DMS153 (cell line): ENCODE measurements at places on chromosomes 7 and 10.

DNA sequence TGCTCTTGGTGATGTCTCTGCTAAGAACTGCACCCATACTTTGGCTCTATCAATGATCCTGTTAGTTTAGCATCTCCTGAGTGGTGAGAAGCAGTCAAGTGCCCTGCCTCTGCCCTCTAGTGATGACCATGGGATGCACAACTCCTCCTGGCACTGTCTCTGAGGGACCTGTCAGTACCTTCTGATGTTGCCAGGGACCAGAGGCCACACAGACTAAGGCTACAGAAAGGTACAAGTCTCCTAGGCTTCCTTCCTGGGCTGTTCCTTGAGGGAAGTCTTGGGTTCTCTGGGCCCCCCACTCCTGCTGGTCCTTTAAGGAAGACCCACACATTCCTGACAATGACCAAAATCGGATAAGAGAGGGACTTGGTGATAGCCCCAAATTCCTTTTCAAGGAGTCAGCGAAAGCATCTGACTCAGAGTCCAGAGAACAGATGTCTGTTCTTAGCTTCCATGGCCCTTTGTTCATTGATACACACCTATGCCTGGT is 15.3 kb downstream of the NKX2-3 start:
- DNase-seq: no peak

DNA sequence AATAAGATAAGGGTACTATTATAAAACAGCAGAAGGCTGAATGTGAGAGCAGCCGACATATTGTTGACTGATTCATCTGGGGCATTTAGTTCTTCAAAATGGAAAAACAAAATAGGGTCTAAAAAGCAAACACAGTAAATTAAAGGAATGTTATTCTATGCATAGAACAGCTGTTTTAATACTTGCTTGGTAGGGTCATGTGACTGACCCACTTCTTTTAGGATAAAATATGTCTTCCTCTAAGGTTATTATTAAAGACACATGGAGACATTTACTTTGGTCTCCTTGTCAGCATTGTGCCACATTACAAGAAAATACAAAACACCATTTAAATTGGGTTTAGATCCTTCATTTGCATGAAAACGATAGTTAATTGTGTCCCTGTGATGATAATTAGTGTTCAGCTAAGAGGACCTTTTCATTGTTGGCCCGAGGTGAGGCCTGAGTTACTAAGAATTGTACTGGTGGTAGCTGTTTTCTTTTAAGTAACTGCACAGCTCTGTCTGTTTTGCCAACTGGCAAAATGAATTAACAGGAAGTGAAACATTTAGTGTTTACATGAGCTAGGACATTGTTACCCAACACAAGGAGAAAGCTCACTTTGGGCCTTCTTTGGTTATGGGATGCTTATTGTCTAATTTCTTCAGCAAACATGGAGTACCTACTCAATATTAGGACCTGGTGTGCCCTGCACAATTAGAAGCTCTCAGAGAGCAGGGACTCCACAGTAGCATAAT is 764.4 kb downstream of the LRMDA start:
- DNase-seq: no peak

DNA sequence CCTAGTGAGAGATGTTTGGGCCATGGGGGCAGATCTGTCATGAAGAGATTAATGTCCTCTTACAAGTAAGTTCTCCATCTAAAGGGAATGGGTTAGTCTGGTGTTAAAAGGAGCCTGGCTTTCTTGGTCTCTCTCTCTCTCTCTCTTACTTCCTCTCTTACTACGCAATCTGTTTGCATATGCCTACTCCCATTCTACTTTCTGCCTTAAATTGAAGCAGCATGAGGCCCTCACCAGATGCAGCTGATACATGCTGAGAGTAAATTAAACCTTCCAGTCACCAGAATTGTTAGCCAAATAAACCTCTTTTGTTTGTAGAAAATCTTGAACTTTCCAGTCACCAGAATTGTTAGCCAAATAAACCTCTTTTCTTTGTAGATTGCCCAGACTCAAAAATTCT is 884.1 kb downstream of the NRG3 start:
- no peak for DNase-seq

- DNase-seq: no peak
Measured at GRCh38 chr7:27214239-27214950, 14.5 kb upstream of the HOXA13 start.

- DNase-seq: no peak
Measured at GRCh38 chr10:6700066-6700465, 120.0 kb upstream of the PRKCQ start.

- peak; percentile 36 for DNase-seq
Measured at GRCh38 chr7:30920021-30920583, 8.4 kb downstream of the AQP1 start.
